ENCODE measurements at places on chromosomes 6 and 20. TPM values are rescaled to one million over a fixed set of nuclear protein-coding genes. Genes with fewer than 3 reads are reported as not detected.

The ZBP1 gene
- total RNA-seq, result 14.7 TPM

The CPXM1 gene
- 0.10 TPM for total RNA-seq

The ANKRD66 gene
- total RNA-seq, result not detected

The KHDRBS2 gene
- 2.4 TPM for total RNA-seq

The CALHM5 gene
- total RNA-seq, result 0.42 TPM

The TFAP2A gene
- not detected for total RNA-seq

Data from mononuclear cell (primary cell).